Anterior cingulate cortex (tissue), 58 donors: ENCODE measurements at places on chromosomes 16 and 17.

- DNase-seq, result no peak
Measured at GRCh38 chr17:9054126-9054975, 33.0 kb downstream of the NTN1 start.

DNA sequence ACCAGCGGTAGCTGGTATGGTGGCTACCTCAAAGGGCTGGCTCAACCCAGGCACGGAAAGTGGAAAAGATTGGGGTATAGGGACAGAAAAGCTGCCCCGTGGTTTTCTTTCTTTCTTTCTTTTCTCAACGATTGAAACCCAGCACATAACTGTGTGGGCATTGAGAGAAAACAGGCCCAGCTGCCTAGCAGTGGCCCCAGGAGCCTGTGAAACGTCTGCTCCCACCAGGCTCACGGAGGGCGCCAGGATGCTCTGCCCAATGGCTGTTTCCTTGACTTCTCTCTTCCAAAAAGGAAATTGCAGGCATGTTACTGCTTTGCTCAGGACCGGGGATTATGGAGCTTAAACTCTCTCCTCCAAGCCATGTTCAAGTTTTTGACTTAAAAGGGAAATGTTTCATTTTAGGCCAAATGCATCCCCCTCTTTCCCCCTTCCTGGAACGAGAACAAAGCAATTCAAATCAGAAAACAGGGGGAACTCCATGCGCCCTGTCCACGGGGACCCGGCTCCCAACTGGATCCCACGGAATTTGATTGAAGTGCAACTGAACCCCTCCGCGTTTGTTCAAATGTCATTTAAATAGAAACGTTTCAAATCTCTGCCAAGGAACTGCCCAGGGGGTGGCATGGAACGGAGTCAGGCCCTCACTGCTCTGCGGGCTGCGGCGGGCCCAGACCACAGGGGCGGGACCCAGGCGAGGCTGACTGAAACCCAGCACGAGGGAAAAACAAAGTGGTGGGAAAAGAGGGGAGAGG is 133.5 kb downstream of the RGS9 start:
- no peak for DNase-seq

- DNase-seq, result no peak
Measured at GRCh38 chr16:89801800-89802199, 14.6 kb downstream of the FANCA start.

GRCh38 chr16:85663891-85664321 is 24.8 kb downstream of the GINS2 start:
- no peak for DNase-seq

DNA sequence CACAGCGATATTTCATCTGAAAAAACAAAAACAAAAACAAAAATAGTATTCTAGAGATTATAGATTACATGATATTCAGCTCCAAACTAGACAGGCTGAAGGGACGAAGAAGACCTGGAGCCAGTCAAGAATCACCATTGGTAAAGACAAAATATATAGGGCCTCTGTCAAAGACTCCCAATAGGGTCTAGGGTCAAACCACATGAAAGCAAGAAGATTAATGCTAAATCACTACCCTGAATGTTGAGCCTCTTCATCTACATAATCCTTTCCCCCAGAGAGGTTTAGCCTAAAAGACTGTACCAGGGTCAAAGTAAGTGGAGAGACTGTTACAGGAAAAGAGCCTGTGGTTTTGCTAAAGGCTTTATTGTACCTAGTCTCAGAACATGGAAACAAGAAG is 10.8 kb upstream of the NME1 start:
- DNase-seq, result no peak

DNA sequence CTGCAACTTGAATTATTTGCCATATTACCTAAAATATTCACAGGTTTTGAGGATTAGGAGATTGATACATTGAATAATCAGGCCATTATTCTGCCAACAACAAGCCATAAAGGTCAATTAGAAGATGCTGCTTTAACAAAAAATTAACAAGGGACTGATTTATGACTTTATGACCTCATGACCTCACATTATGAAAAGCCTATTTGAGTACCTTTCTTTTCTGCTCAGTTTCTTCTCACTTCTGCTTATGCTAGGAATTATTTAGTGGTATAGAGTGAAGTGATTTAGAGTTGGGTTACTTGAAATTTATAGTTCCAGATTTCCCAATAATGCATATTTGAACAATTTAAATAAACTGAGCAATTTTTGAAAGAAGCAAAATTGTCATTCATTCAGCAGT is 121.6 kb downstream of the CHD9 start:
- no peak for DNase-seq
